ENCODE measurements at places on chromosomes 6 and 20.

DNA sequence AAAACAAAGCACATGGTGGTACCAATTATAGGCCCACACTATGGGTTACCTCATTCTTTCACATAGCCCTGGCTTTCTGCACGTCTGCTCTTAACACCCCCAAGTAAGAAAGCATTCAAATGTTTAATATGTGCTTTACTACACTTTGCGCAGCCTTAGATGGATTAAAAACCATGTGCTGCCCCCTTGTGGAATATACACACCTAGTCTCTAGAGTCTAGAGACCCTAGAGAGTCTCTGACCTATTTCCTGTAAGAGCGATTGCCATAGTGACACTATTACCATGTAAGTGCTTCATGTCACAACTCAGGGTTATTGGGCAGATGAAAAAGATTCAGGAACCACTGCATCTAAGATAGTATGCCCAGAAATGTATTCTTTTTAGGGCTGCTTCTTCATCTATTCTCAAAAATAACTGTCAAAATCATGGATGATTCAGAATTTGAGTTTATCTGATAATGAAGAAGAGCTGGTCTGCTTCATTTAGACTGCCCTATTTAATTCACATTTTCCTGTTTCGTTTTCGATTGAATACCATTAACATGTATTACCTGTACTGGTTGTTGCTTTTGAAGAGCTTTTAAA lies 186.3 kb downstream of the ADGB start:
- no peak for DNase-seq

DNA sequence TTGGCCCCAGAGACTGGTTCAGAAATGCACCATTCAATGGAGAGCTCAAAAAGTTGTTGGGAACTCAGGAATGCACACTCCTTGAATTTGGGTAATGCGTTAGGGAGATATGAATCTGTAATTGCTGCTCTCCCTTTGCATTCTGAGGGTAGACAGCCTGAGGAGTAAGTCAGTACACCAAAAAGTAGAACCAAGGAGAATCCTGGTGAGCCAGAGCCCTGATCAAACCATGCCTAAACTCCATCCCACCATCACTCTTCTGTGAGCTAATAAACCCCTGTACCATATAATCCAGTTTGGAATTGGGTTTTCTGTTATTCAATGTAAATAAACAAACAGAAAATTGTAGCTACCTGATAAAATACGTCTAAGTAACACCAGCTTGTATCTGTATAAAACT lies 90.2 kb downstream of the KIF16B start:
- no peak for DNase-seq

DNA sequence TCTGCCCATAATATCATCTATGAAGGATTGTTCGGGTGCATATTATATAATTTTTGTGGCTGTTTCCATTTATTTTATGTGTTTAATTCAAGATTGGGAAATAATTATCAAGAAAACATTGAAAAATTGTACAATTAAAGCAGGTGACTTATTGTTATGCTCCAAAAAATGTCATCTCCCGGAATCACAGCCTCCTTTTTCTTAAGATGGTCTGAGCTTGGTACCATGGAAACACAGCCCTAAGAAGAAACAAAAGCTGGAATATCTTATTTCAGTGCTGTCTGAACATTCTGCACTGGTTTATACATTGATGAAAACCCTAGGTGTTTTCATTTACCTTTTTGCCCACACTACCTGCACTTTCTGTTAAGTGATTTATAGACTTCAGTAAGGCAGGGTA lies 367.2 kb downstream of the ARHGAP18 start:
- DNase-seq: no peak

DNA sequence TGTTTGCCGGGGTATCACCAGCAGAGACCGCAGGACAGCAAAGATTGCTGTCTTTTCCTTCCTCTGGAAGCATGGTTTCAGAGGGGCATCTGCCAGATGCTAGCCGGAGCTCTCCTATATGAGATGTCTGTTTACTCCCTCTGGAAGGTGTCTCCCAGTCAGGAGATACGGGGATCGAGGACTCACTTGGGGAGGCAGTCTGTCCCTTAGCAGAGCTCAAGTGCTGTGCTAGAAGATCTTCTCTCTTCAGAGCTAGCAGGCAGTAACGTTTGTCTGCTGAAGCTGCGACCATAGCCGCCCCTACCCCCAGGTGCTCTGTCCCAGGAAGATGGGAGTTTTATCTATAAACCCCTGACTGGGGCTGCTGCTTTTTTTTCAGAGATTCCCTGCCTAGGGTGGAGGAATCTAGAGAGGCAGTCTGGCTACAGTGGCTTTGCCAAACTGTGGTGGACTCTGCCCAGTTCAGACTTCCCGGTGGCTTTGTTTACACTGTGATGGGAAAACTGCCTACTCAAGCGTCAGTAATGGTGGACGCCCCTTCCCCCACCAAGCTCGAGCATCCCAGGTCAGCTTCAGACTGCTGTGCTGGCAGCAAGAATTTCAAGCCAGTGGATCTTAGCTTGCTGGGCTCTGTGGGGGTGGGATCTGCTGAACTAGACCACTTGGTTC lies 133.0 kb upstream of the FLRT3 start:
- no peak for DNase-seq

GRCh38 chr20:13059398-13060136 lies 50.8 kb downstream of the SPTLC3 start:
- DNase-seq: no peak

All from stimulated activated CD8-positive, alpha-beta memory T cell treated with anti-CD3 and anti-CD28 coated beads, Interleukin-7, amount 100 ng/mL, for 1 hour (primary cell).